ENCODE measurements at places on chromosomes 13 and 19.

GRCh38 chr13:101649488-101650126 lies 197.1 kb downstream of the ITGBL1 start:
- peak; percentile 88 for DNase-seq

- no peak for DNase-seq
These were observed 1359.4 kb downstream of the SLITRK1 start for GRCh38 chr13:82522872-82523271.

- DNase-seq, result no peak
These were observed 94.1 kb upstream of the SLC7A1 start for GRCh38 chr13:29689548-29689947.

- DNase-seq, result no peak
These were observed 24.2 kb downstream of the PCDH20 start for GRCh38 chr13:61391426-61391825.

DNA sequence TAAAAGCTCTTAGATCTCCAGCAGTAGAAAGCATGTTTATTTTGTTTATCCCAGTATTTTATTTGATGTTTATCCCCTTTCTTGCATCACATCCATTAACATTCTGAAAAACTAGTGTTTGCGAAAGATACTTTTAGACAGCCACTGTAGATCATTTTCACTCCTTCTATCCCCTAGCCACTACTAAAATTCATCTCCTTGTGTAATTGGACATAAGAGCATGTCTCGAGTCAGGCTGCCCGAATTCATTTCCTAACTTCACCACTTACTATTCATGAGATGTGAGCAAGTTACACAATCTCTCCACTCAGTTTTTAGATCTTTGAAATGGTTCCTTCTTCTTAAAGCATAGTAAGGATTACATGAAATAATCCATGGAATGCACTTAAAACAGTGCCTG lies 514.0 kb downstream of the KLF5 start:
- DNase-seq, result no peak

GRCh38 chr13:75460644-75461043 lies 21.3 kb downstream of the TBC1D4 start:
- no peak for DNase-seq

- DNase-seq, result peak; percentile 57
These were observed 45.8 kb downstream of the RUBCNL start for GRCh38 chr13:46341112-46341711.

DNA sequence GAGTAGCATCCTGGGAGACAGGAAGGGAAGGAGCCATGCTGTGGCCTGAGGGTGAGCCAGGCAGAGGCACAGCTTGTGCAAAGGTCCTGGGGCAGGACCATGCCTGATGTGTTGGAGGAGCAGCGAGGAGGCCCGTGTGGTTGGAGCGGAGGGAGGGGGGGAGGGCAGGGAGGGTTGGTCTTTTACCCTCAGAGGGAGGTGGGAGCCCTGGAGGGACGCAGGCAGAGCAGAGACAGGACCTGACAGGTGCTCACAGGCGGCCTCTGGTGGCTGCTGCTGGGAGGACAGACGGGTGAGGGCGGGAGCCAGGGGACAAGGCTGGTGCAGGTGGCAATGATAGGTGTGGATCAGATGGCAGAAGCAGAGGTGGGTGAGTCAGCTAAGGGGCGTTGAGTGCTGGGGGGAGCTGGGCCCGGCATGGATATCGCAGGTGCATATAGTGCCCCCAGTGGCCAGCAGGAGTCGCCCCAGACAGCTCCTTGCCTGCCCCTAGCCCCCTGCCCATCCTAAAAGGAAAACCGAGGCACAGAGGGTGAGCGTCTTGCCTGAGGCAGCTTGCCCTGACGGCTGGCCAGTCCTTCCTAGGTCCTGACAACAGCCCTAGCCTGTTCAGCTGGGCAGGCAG lies 9.8 kb upstream of the GNA15 start:
- no peak for DNase-seq

- DNase-seq, result no peak
These were observed 127.1 kb downstream of the GGACT start for GRCh38 chr13:100461309-100462030.

GRCh38 chr13:77548095-77548494 lies 12.6 kb downstream of the SCEL start:
- DNase-seq, result no peak

DNA sequence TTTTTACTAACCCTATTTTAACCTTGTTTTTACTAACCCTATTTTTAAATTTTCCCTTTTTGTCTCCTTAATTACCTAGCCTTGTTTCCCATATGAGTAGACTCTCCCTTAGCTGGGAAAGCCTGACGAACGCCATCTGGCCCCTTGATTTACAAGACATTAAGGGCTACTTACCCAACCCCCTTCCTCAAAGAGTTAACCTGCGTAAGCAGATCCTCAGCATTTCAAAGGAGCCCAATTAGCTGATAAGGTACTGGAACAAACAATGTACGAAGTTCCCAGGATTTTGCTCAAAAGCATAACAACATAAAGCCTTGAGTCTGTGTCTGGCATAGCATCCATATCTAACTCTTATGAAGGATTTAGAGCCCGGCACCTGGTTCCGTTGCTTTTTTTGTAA lies 4.7 kb upstream of the MVB12A start:
- DNase-seq, result no peak

- no peak for DNase-seq
These were observed 53.4 kb downstream of the TSSK6 start for GRCh38 chr19:19461671-19462622.

DNA sequence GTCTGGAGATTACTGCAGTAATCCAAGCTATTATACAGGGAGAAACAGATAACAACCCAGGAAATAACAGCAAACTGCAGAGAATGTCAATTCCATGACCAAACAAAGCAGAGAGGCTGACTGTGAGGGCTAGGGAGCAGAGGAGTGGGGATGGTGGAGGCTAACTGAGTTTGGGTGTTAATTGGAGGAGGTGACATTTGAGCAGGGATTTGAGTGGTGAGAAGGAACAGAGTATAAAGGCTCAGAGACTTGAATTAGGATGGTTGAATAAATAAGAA lies 3.1 kb downstream of the DMAC2 start:
- DNase-seq, result no peak

GRCh38 chr19:10718205-10719196 lies 622 bp downstream of the DNM2 start:
- DNase-seq, result no peak

DNA sequence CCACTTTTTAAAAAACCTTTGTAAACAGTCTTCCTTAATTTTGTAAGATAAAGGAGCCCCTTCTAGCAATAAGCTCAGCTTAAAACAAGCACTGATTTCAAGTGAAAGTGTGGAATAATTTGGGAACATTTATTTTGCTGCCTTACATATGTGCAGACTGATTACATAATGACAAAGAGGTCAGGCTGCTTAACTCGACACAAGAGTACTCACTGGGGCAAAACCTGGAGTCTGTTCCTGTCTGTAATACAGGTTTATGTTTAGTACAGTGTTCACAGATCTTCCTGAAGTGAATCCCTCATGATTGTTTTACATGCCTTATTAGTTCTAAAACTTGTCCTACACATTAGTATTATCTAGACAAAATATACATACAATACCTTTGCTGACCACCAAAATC lies 609.8 kb downstream of the LMO7 start:
- no peak for DNase-seq

- DNase-seq, result no peak
These were observed 57.1 kb downstream of the IER2 start for GRCh38 chr19:13207237-13207845.

DNA sequence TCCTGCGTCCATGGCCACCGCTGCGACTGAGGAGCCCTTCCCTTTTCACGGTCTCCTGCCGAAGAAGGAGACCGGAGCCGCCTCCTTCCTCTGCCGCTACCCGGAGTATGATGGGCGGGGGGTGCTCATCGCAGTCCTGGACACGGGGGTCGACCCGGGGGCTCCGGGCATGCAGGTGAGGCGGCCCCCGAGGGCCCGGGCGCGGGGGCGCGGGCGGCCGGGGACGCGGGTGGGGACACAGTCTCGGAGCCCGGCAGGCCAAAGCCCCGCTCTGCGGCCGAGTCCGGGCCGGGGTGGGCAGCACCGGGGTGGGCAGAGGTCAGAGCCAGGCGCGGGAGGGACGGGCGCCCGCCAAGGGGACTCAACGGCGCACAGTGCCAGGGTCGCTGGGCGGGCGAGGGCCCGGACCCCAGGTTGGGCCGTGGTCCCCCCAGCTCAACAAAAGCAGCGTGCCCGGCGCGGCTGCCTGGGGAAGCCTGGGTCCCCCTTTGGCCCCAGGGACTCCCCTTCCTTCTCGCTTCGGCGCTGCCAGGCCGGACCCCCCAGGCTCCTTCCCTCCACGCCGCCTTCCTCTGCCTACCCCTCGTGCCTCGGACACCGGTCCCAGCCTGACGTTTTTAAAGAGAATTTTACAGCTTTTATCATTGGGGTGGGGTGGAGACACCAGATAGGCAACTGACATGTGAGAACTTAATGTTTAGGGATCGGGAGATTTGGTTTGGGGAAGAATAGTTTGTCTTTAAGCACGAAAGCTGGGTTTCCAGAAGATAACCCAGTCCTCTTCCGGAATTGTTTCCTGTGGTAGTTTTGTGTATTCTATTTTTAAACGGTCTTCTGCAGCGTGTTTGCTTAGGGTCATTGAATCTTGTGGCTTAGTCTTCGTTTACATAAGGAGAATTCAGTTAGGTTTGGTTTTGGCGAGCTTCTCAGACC lies 509 bp downstream of the TPP2 start:
- DNase-seq, result no peak

DNA sequence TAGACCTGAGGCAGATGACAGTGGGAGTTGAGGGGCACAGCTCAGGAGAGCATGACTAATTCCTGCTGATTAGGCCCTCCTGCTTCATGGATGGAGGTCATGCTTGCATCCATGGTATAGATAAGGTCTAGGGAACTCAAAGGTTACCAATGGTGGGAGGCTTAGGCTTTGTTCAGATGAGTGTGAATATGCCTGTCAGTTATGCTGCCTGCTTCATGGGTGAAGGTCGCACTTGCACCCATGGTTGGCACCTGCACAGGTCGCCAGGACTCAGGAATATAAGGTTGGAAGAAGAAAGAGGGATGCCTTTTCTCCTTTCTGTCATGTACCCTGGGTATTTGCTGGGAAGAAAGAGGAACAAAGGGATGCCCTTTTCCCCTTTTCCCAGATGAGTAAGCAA lies 53.4 kb upstream of the GJB6 start:
- no peak for DNase-seq

GRCh38 chr19:28018499-28018898 lies 1194.5 kb downstream of the UQCRFS1 start:
- DNase-seq, result no peak

GRCh38 chr13:28058866-28059613 lies 41.3 kb downstream of the FLT3 start:
- DNase-seq, result no peak

GRCh38 chr19:49924004-49924880 lies 4.8 kb upstream of the ATF5 start:
- no peak for DNase-seq

GRCh38 chr19:40638327-40638726 lies 37.2 kb downstream of the LTBP4 start:
- no peak for DNase-seq

DNA sequence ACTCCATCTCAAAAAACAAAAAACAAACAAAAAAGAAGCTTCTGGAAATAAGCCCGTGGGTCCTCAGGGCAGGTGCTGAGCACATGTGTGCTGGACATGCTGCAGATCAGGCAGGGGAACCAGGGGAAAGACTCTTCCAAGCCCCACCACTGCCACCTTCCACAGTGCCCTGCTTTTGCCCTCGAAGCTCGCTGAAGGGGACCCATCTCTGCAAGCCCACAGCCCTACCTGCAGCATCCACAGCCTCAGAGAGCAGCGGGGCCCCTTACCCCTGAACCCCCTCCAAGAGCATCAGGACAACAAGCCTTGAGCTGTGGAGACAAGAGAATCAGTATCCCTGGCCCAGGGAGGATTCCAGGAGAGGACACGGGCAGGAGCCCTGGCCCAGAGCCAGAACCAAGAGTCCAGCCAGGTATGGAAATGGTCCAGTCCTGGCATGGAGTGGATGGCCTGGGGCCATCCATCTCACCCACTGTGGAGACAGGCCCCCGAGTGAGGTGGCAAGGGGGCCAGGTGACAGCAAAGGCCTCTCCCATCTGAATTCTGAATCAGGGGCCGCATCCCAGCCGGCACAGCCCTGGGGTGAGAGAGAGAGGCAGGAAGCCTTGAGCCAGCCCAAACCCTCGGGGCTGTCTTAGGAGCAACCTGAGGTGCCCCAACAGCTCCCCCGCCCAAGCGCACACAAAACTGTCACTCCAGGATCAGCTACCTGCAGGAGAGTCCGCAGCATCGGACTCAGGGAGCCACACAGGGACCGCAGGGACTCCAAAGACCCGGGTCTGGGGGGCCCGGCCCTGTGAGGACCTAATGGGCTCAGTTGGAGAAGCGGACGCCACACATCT lies 51.8 kb upstream of the TPM4 start:
- DNase-seq, result no peak

- no peak for DNase-seq
These were observed 5.3 kb upstream of the HCN2 start for GRCh38 chr19:584240-585001.

GRCh38 chr13:113947311-113948033 lies 26.4 kb downstream of the C13orf46 start:
- no peak for DNase-seq

DNA sequence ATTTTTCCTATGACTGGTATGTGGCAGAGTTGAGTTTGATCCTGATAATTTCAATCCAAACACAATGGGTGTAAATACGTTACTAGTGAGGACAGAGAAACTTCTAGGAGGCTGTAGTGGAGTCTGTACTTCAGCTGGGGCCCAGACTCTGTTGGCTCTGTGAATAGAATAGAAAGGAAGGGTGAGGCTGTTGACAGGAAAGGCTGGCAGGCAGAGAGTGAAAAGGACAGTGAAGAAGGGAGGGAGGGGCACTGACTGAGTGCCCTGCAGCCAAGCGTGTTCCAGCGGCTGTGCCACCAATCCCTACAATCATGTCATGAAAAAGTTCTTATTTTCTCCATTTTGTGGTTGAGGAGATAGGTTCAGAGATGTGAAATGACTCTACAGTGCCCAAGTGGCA lies 80.5 kb downstream of the MBNL2 start:
- DNase-seq, result no peak

DNA sequence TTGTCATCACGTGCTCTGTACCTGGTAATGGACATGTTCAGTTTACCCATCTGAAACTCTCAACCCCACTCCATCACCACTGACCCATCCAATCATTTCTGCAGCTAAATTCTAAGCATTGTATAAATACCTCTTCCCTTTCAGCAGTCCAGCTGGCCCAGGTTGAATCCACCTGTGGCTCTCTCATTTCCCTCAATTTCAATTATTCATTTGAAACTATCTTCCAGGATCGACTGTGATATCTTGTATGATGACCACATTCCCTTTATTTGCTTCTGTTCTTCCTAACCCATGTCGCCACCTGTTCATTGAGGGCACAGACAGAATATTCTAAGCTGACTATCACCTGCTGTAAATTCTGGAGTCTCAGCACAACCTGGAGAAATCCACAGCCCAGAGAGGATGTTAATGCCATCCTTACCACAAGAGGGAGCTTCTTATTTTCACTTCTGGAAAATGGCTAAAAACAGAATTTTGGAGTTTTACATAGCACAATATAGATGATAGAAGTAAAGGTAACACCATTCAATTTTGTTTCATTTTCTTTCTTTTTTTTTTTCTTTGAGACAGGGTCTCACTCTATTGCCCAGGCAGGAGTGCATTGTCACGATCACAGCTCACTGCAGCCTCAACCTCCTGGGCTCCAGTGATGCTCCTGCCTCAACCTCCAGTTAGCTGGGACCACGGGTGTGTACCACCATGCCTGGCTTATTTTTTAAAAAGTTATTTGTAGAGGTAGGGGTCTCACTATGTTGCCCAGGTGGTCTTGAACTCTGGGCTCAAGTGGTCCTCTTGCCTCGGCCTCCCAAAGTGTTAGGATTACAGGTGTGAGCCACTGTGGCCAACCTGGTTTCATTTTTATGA lies 38.6 kb downstream of the ZNF823 start:
- no peak for DNase-seq
